GM04503 (cell line): ENCODE measurements at places on chromosomes 3 and 15.

- DNase-seq: peak; percentile 97
These were observed 77.1 kb upstream of the MEX3B start for GRCh38 chr15:82122746-82123400.

- no peak for DNase-seq
These were observed 858 bp upstream of the SACM1L start for GRCh38 chr3:45688194-45688881.

DNA sequence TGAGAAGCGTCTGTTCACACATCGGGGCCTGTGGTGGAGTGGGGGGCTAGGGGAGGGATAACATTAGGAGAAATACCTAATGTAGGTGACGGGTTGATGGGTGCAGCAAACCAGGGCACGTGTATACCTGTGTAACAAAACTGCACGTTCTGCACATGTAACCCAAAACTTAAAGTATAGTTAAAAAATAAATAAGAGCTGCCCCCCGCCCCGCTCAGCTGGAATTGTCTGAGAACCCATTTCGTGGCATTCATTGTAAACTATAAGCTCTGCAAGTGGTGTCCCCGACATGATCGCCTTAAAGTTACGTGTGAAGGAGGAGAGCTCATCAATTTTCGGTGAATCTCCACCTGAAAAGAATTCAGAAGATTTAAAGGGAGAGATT lies 7.3 kb upstream of the LIPH start:
- DNase-seq: no peak

GRCh38 chr3:151775314-151776258 lies 38.3 kb upstream of the AADAC start:
- DNase-seq: no peak

DNA sequence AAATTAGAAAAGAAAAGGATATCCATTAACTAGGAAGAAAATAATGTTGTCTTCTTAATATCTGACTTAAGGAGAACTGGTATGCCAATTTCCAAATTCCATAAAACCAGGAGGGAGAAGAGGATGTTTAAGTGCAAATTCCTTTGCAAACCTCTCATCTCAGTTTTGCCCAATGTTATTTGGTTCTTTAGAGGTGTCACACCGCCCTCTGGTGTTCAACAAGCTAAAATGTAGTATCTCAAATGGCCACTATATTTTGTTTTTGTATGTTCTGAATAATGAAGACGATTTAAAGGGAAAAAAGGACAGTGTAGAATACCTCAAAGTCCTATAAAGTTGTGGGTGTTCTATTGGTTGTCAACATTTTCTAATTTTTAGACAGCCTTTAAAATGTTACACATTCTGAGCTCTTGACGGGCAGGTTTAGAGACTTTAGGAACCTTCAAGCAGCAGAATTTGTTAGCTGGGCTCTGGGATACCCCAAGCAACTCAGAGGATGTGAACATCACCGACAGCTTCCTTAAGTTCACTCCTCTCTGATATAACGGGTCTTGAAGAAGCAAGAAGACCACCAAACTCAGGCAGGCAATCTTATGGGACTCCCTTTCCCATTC lies 458.3 kb downstream of the MFSD1 start:
- DNase-seq: no peak

GRCh38 chr3:14534516-14535191 lies 5.5 kb downstream of the GRIP2 start:
- DNase-seq: no peak

DNA sequence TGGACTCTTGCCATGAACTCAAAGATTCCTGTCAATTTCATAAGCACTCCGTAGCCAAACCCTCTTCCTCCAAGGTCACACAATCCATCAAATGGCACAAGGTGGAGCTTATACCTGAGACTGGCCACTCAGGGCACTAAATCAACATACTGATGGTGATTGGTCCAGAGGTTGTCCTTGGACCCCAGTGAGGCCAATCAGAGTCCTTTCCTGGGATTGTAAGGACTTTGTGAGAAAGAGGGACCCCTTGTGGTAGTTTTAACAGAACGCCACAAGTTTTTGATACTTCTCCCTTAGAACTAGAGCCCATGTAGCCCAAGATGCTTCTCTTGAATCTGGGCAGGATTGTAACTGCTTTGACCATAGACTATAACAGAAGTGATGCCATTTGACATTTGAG lies 44.4 kb upstream of the LARS2 start:
- DNase-seq: no peak

DNA sequence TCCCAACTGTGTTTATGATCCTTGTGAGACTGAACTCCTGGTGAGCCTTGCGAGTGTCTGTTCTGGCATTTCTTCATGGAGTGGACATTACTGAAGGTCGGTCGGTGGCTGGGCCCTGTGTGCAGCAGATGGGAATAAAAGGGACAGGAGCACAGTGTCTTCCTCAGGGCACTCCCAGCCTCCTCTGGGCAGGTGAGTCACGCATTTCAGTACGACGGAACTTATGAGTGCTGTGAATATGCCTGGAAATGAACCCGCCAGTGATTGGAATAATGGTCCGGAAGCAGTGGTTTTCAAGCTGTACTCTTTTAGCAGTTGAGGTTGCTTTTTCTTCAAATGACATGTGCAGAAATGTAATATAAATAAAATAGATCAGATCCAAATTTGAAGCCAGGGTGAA lies 55.1 kb downstream of the LARS2 start:
- no peak for DNase-seq

DNA sequence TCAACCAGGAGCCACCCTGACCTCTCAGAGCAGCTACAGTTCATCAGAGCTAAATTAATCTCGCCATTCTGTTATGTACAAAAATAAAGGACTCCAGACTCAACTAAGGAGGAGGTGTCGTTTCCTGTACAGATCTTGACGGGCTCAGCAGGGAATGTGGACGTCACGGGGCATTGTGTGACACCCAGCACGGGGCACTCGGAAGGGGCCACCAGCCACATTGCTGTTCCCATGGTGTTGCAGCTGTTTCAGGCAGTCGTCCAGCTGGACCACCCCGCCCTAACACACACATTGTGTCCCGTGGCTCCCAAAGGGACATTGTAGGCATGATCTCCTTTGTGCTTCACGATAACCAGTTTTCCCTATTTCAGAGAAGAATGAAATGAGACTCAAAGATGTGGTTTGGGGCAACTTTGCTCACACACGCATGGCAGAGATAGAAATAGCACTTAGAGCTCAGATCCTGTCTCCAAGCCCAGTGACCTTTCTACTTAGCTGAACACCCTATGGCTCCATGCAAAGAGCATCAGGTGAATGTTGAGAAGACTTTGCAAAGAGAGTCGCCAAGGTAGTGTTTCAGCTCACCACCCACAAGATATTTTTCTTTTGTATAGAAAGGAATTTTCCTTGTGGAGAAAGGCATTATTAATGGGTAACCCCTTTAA lies 5.5 kb downstream of the SSUH2 start:
- DNase-seq: no peak

DNA sequence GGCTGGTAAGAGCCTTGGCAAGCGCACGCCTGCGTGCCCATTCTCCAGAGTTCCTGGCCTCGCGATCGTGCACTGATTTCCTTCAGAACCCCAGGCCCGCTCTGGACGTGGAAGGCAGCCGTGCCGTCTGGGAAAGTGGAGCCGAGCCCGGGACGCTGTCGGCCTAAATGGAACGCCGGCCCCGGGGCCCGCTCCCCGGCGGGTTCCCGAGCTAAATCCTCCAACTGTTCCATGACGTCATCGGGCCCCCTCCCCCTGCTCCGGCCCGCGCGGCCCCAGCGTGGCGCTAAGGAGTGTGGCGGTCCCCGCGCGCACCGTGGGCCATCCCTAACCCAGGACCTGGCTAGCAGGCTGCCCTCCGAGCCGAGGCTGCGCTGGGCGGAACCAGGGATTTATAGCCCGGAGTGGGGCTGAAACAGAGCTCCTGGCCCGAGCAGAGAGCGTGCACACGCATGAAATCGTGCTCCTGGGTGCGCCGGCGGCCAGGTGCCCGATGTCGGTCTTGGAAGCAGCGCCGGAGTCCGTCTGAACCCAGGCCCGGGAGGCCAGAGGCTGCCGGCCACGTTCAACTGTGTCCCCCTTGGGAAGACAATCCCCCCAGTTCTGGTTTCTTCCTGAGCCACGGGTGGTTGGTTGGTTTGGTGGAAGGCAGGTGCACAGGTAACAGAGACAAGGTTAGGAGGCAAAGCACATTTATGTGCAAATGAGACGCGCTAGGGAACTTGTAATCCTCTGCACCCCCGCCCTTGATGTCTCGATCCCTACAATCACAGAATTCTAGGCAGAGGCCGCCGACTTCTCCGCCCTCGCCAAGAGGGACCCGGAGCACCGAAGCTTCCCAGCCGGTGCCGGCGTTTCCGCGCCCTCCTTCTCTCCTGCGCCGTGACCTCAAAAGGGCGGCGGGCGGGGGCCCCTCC lies 84.9 kb upstream of the ETV5 start:
- DNase-seq: no peak

- peak; percentile 86 for DNase-seq
These were observed 101.4 kb downstream of the FNDC3B start for GRCh38 chr3:172140499-172141391.

GRCh38 chr3:183517607-183518006 lies 37.9 kb downstream of the KLHL6 start:
- no peak for DNase-seq

DNA sequence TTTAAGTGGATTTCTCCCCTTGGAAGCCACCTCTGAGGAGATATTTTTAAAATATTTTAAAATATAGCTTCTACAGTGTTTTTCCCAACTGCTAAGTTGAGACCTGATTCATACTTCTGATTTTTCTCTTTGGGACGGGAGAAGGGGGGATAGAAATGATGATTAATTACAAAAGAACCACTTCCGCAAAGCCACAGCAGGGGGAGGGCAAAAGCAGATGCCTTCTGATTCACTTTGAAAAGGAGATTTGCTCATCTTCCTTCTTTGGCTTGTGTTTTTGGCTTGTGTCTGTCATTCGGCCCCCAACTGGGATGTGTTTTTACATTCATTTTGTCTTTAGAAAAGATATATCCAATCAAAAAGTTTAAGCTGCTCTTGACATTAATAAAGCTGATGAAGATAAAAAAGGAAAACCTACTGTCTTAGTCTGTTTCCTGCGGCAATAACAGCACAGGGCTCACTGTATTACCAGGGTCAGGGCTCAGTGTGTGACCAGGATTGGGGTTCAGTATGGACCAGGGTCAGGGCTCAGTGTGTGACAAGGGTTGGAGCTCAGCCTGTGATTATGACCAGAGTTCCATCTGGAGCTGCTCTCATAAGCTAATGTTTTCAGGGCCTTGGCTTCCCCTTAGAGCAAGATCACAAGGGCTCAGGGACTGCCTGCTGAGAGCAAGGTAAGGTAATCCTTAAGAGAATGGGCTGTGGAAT lies 223.2 kb downstream of the MTHFS start:
- DNase-seq: no peak

DNA sequence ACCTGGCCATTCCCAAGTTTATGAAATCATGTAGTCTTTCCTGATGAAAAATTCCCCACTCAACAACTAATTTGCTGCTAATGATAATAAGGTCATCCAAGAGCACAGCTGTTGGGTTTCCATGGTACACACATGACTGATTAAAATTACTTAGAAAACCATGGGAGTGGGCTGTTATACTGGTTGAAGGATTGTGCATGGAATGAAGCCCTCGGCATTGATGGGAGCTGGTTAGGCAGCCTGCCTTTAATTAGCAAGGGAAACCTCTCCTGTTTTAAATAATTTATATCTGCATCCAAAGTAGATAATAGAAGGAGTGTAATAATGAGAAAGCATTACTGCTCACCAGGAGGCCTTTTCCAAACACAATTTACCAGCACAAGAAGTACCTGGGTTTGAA lies 235.1 kb upstream of the CFAP20DC start:
- DNase-seq: no peak

DNA sequence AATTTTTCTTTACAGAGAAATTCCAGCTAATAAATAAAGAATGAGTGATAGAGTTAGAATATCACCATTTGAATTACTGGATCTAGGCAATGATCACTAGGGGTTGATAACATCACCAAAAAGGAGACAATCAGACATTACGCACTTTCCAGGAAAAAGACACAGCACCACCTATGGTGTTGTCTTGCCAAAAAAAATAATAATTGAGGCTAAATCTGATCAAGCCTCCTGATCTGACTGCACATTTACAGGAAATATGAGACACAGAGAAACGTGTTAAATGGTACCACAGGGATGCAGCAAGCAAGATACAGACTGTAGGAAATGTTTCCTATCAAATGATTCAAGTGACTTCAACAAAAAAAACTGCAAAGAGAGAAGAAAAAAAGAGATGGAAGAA lies 92.8 kb downstream of the EOMES start:
- no peak for DNase-seq

GRCh38 chr3:76765511-76765910 lies 274.4 kb upstream of the ROBO2 start:
- DNase-seq: no peak

GRCh38 chr15:80587816-80588456 lies 107.2 kb upstream of the ABHD17C start:
- DNase-seq: no peak

DNA sequence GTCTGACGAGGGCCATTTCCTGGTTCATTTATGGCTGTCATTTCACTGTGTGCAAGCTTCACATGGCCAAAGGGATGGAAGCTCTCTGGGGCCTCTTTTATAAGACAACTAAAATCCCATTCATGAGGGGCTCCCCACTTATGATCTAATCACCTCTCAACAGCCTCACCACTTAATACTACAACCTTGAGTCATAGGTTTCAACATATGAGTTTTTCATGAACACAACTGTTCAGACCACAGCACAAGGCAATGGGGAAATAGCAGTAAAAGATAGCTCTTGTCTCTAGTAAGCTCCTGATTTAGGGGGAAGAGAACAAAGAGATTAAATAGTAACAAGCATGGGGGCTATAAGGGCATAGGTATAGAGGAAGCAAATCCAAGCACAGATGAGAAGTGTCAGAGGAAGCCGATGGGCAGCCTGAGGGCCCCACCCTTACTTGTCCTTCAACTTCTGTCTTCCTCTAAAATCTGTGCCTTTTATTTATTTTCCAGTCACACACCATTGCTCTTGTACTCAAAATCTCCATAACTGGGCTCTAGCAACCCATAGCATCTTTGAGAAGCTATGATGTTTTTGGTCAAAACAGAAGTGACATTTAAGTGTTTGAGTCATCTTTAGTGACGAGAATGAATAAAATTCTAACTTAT lies 329.1 kb downstream of the UNC13C start:
- DNase-seq: no peak

DNA sequence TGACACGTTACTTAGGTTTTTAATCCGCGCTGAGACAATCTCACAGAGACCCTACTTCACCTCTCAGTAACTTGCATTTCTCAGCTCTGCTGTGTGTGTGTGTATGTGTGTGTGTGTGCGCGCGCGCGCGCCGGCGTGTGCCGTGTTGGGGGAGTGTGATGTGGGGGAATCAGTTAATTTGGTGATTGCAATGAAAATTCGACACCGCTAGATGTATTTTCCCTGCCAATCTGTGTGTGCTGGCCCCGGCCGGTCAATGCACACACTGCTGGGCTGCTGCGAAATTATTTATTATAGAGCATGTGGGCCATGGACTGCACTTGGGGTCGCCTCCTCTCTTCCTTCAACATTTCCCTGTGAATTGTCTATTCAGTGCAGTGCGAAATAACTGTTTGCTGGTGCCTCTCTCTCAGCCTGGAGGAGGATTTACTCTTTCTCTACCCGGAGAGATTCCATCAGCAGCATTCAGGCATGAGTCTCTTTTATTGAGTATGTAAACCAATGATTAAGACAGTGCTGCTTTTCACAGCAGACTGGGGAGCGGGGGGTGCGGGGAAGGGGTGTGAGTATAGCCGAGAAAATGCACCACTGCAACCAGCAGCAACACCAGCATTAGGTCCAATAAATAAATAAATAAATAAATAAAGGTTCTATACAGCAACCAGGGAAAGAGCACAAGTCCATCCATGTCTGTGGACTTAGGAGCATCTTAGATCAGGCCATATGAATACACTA lies 2.9 kb downstream of the CADM2 start:
- no peak for DNase-seq

GRCh38 chr3:13575459-13576061 lies 26.6 kb downstream of the FBLN2 start:
- DNase-seq: no peak
